ENCODE measurements at places on chromosomes 7 and 10. TPM values are rescaled to one million over a fixed set of nuclear protein-coding genes. Genes with fewer than 3 reads are reported as not detected.

The HGF gene
- 3.9 TPM for polyA plus RNA-seq

The NRP1 gene
- 146 TPM for polyA plus RNA-seq

The KLF14 gene
- polyA plus RNA-seq = 0.73 TPM

The PTPN20 gene
- polyA plus RNA-seq = 4.2 TPM

The ELN gene
- polyA plus RNA-seq = 91.3 TPM

The GSTO1 gene
- 108 TPM for polyA plus RNA-seq

The MCM10 gene
- polyA plus RNA-seq = 10.6 TPM

The IKZF5 gene
- polyA plus RNA-seq = 27.5 TPM

GRCh38 chr10:112789248-112789647, 160.8 kb upstream of the TCF7L2 start:
- DNase-seq = no peak

GRCh38 chr10:16583382-16583781, 61.7 kb upstream of the C1QL3 start:
- no peak for DNase-seq

- DNase-seq = no peak
These were observed 99.3 kb upstream of the CTBP2 start for GRCh38 chr10:125259651-125260050.

- DNase-seq = no peak
These were observed 270.8 kb upstream of the FZD8 start for GRCh38 chr10:35912615-35913569.

GRCh38 chr7:105857009-105857952, 19.1 kb downstream of the ATXN7L1 start:
- DNase-seq = no peak

DNA sequence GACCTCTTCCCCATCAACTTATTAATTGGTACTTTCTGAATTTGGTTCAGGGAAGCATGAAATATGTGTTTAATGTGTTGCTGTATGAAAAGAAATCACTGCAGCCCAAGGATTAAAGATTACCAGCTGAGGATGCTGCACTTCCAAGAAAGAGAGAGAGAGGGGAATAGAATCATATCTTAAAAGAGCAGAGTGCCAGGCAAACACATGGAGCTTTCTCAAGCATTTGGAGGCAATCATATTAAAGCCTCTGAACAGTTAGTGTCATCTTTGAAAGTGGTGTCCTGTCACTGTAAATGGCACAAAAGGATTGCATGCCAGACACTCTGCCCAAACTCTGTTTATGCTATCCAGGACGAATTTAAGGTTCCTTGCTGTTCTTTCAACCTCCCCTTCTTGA, 386.7 kb downstream of the SORCS1 start:
- DNase-seq = no peak

DNA sequence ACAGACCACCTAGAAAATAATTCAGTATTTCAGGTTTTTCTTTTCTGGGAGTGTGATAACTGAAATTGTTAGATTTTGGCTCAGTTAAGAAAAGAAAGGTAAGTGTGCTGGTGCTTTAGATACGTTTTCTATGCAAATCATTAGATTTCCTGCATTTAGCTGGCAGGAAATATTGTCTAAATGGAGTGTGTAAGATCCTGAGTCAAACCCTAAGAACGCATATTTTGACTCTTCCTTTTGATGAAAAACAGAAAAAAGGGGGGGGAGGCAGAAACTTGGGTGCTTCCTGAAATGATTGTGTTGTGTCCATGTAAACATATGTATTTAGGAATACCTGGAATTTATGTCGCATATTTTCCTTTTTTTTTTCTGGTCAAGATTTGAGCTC, 1.2 kb downstream of the GRK5 start:
- no peak for DNase-seq

- DNase-seq = no peak
These were observed 42.9 kb downstream of the C10orf120 start for GRCh38 chr10:122656741-122657140.

DNA sequence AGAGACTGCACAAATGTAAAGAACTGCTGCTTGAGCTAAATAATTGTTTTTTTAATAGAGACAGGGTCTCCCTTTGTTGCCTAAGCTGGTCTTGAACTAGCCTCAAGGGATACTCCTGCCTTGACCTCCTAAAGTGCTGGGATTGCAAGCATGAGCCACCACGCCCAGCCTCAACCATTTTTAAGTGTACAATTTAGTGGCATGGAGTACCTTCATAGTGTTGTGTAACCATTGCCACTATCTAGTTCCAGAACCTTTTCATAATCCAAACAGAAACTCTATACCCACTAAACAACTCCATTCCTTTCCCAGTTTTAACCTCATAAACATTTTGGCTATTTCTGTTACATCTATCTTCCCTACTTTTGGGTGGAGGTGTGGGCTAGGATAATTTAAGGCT, 6.7 kb downstream of the EIF4H start:
- no peak for DNase-seq

DNA sequence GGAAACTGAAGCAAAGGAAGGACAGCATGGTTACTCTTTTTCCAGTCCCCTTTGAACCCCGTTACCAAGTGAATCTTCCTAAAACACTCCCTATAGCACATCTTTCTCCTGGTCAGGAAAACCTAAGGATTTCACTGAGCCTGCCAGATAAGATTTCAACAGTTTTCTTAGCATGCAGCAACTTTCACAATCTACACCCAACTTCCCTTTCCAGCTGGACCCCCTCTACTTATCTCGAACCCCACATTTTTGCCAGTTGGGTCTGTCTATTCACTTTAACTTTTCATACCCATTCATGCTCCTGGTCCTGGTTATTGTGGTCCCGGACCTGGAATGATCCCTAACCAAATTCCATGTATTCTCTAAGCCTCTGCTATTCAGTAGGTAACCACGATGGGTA, 14.9 kb upstream of the CPVL start:
- no peak for DNase-seq

- DNase-seq = no peak
These were observed 828.8 kb upstream of the MBL2 start for GRCh38 chr10:53601260-53601875.

DNA sequence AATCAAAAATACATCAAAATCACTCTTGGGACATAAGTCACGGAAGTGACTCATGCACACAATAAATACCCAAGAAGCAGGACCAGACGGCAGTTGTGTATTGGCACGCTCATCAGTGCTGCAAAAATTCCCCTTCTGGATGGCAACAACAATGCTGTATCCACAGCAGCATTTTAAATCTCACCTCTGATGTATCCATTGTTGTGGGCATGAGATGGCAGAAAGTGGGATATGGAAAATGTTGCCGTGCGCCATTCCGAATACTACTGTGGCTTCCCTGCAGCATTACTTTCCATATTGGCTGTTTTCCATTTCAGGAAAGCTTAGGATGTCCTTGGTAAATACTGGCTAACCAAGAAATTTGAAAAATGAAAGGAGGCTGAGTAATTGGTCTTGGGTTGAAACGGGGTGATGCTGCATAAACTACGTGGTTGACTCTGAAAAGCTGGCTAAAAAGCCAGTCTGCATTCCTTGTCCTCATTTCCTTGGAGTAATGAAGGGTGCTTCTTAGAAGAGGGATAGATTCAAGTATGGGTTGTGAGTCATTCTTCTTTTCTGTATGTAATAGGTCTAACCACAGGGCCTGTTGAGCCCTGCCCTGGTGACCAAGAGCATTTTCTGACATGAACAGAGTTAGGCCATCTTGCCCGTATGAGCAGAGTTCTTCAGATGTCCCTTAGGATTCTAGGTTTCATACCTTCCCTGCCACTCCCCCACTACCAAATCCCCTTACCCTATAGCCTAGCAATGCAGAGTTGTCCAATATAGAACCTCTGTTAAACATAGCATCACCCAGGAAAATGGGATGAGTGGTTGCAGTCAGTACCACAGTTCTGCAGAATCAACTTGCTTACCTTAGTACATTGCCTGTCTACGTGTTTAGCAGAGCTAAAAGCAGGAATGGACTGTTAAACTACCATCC, 36.3 kb upstream of the TOMM7 start:
- no peak for DNase-seq

DNA sequence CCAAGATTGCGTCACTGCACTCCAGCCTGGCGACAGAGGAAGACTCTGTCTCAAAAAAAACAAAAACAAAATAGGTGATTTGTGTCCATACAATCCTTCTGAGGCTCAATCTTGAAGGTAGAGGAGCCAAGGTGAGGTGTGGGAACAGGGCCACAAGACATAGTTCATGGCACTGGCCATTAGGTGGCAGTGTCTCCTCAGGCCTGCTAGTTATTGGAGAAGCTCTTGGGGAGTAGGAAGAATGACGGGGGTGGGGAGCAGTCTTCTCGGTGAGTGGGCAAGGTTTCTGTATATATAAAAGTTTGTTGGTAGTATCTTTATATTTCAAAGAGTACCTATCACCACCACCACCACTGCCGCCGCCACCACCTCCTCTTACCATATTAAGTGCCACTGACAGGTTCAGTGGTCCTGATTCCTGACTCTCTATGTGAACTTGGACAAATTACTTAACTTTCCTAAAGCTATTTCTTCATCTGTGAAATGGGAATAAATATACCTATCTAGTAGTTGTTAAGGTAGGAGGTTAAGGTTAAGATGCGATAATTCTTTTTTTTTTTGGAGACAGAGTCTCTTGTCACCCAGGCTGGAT, 24.0 kb downstream of the CCSER2 start:
- DNase-seq = no peak

- DNase-seq = no peak
These were observed 92.3 kb upstream of the TMEM168 start for GRCh38 chr7:112882511-112882910.

DNA sequence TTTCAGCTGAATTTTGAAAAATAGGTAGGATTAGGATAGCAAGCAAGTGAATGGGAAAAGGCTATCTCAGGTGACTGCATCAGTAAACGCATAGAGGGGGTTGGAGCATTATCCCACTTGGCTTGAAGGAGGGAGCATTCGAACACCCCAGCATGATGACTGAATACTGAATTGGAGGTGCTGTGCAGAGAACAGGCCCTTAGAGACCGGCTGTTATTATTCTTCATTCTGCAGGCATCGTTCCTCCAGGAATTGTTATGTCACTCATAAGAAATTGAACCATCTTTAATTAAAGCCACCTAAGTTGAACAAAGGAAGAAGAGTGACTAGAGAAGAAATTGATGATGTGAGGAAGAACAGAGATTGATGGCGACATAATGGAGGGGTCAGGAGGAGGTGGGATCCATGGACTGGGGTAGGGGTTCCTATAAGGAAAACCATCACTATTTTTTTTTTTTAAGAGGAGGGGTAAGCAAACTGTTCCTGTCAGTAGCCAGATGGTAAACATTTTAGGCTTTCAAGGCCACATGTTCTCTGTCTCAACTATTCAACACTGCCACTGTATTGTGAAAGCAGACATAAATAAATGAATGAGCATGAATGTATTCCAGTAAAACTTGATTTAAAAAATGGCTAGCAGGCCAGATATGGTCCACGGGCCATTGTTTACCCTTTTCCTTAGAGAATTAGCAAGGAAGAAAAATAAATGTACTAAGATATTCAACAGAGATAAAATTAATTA, 264.7 kb upstream of the TAC1 start:
- peak; percentile 31 for DNase-seq

GRCh38 chr7:23014681-23015080, 751 bp upstream of the HYCC1 start:
- no peak for DNase-seq

DNA sequence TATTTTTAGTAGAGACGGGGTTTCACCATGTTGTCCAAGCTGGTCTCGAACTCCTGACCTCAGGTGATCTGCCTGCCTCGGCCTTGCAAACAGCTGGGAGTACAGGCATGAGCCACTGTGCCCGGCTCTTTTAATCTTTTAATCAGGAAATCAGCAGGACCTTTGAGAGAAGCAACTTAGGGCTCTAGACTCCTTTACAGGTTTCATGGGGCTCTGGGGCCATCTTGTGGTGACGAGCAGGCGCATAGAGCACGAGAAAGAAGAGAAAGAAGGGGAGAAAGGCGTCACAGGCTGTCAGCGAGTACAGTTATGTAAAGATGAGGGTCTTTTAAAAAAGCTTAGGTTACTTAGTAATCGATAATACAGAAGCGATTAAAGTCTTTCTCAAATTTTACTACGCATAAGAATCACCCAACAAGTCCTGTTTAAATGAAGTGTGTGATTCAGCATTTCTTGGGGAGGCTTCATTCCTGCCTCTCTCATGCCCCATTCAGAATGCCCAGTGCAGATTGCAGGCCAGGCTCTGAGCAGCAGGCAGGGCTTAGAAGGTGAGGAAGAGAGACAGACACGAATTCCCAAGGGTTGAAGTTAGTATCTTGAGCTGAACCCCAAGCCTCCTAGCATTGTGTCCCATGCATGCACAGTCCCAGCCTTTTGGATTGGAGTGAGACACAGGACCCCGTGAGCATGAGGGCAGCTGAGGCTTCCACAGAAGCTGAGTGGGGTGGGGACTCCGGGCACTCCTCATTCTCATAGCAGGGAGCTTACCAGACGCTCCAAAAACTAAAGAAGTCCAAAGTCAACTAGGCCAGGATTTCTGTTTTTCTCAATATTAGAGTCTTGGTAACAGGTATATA, 23.6 kb upstream of the PFKP start:
- DNase-seq = no peak

DNA sequence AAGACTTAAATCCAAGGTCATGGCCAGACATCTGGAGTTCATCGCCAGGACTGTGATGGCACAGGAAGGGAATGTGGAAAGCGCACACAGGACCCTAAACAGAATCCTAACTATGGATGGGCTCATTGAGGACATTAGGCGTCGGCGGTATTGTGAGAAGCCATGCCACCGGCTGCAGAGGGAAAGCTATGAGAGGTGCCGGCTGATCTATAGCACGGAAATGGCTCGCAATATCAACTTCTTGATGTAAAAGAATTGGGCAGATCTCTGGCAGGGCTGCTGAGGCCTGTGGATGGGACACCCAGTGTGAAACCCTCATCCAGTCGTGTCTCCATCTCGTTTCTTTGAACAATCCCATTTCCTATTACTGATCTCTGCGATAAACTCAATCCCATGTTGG, 6.3 kb upstream of the CTBP2 start:
- no peak for DNase-seq

Measured in right renal pelvis (tissue), 4 donors.